Mesenteric fat pad (tissue), 1 donor: ENCODE measurements at places on chromosomes 2 and 18.

DNA sequence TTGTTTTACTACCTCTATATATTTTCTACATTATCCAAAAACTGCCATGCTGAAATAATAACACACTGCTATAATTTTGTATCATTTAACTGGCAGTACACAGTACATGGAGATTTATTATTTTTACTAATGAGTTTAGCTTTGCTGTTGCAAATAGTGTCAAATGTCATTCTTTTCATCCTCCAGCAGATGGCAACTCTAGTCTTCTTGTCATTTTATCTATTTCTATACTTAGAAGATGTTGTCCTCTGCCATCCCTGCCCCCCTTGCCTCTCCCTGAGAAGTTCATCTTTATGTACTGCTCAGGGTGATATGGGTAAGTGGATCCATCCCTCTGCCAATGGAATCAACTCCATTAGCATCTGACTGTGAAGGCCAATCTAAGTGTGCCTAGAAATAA is 21.7 kb upstream of the LRRTM1 start:
- no peak for DNase-seq

GRCh38 chr2:72926368-72926767 is 9.0 kb downstream of the EMX1 start:
- no peak for DNase-seq

DNA sequence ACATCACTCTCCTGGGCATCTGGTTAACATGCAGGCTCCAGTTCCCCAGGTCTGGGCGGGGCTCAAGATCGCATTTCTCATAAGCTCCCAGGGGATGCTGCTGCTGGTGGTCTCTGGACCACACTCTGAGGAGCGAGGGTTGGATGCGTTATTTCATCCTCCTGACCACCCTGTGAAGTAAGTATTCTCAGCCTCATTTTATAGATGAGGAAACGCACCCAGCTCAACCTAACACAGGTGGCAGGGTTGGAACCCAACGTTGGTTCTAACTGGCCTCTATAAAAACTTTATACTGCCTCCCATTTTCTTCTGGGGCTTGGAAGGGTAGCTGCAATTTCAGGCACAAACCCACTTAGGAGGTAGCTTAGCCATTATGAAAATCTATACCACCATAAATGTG is 120.5 kb downstream of the FAM210A start:
- no peak for DNase-seq

GRCh38 chr2:120346026-120346666 is at the start of gene INHBB:
Gene INHBB (plus strand): TSS chr2:120346136. CDS start chr2:120346189, 53 bp downstream.
- no peak for DNase-seq

DNA sequence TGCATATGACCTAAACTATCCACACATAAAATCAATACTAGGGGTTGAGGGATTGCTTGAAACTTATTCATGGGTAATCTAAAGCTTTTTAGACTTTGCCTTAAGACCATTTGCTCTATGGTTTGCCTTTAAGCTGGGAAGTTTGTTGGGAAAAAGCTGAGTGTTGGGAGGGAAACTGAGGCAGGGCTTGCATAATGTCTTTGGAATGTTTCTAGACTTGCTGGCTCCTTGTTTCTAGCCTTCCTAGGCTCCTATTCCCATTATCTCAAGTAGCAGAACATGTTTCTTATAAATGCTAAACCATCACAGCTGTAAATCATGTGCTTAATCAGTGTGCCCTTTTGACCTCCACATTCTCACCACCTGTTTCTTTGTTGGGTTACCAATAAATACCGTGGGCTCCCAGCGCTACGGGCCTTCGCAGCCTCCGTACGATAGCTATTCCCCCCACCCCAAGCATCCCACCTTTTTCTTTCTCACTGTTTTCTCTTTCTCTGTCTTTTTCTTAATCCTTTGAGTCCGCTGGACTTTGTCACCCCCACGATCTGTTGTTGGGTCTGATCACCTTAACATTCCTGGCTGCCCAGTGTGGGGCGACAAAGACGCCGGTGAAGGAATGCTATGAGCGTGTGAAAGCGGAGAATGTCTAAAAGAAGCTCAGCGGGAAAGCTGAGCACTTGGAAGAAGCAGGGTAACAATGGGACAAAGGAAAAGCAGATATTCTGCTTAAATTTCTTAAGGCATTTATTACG is 49.4 kb upstream of the CWC22 start:
- no peak for DNase-seq

DNA sequence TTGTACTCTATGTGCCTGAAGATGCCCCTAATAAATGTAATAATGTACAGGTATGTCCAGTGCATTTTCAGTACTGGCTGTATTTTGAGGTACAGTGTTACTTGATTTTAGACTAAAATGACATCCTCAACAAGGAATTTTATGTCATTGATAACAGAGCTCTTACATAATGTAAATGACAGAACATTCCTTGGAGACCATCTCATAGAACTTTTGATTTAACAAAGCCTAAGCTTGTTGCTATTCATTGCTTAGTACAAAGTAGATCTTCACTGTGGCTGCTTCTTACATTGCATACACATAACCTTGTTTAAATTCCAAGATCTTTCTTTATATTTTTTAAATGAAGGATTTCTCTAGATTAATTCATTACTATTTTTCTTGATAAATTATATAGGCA is 24.1 kb downstream of the DYNC1I2 start:
- DNase-seq = no peak

DNA sequence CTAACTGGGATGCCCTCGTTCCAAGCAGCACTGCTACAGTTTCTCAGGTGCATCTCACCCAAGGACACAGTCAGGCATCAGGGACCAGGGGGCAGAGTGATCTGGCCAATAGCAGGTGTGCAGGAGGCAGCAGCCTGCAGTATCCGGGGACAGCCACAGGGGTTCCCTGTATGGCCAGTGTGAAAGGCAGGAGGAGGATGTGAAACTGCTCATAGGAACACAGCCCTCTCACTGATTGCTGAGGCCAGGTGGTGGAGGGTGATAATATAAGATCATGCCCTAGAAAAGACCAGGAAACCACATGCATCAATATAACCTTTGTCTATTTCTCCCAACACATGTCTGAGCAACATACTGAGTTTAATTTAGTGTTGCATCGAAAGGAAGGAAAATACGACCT is 112.7 kb upstream of the TACR1 start:
- no peak for DNase-seq

GRCh38 chr2:758073-758820 is 81.0 kb upstream of the TMEM18 start:
- DNase-seq = no peak

- no peak for DNase-seq
Measured at GRCh38 chr2:43370146-43370545, 143.7 kb upstream of the ZFP36L2 start.

DNA sequence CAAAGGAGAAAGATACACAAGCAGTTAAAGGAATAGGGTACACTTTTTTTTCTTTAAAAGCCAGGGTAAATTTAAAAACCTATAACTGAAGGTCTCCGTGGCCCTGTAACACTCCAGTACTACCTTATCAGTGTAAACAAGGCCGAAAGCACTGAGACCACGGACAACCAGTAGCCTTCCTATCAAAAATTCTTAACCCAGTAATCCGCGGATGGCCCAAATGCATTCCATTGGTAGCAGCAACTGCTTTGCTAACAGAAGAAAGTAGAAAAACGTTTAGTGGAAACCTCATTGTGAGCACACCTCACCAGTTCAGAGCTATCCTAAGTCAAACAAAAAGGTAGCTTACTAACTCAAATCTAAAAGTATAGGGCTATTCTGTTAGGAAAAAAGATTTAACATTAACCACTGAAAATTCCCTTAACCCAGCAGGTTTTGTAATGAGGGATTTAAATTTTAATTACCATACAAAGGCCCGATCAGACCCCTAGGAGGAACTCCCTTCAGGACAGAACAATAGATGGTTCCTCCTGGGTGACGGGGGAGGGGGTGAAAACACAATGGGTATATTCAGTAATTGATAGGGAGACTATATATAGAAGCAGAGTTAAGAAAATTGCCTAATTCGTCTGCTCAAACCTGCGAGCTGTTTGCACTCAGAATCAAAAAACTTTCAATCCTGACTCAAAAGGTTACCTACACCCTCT is 50.8 kb upstream of the CWC22 start:
- DNase-seq = no peak

- DNase-seq = no peak
Measured at GRCh38 chr2:165558832-165559231, 89.3 kb downstream of the CSRNP3 start.

DNA sequence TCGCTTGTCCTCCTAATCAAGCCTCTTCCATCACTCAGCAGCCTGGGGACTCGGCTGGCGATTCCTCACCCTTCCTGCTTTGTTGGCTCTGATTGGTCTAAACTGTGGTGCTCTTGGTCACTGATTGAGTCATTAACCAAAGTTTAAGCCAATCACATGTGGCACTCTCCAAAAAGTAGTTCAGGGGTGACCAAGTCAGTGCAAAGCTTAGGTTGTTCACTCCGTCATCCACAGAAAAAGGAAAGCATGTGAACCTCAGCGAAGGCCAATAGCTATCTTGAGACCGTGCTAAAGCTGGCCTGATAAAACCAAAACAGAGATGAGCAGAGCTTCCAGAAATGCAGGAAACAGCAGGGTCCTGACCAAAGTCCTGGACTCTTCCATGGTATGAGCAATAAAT is 4.9 kb downstream of the ALPK2 start:
- DNase-seq = no peak

GRCh38 chr2:227613272-227613660 is 1.4 kb downstream of the SCYGR3 start:
- no peak for DNase-seq

- no peak for DNase-seq
Measured at GRCh38 chr18:53944721-53945120, 279.7 kb downstream of the MBD2 start.
